ENCODE measurements at places on chromosomes 2 and 18. TPM values are rescaled to one million over a fixed set of nuclear protein-coding genes. Genes with fewer than 3 reads are reported as not detected.

The DLGAP1 gene
- 20.0 TPM for total RNA-seq

The ERBB4 gene
- 0.04 TPM for total RNA-seq

The FSHR gene
- not detected for total RNA-seq

The SLC38A11 gene
- not detected for total RNA-seq

The SLC5A7 gene
- not detected for total RNA-seq

- H3K36me3 ChIP-seq: no peaks in the 10 kb centered on the region
- H3K27me3 ChIP-seq: no peaks in the 10 kb centered on the region
- no peak overlapping the region for H3K4me3 ChIP-seq
- no peak for DNase-seq
- no peaks in the 10 kb centered on the region for H3K4me1 ChIP-seq
These were observed 111.6 kb upstream of the LMAN1 start for GRCh38 chr18:59470561-59471121.

DNA sequence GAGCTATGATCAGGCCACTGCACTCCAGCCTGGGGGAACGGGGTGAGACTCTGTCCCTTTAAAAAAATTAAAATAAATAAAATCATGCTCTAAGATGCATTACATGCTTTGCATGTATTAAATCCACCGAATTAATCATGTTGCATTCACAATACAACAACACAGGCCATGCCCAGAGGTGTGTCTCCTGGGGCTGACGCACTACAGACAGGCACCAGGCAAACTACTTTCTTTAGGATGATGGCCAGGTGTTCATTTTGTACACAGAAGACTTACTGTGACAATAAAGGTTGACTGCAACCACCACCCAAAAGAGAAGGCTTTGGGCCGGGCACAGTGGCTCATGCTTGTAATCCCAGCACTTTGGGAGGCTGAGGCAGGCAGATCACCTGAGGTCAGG, 226.8 kb upstream of the PXDN start:
- DNase-seq: no peak
- H3K4me1 ChIP-seq: peaks cover 3% of the 10 kb centered on the region
- no peaks in the 10 kb centered on the region for H3K27me3 ChIP-seq
- H3K36me3 ChIP-seq: no peaks in the 10 kb centered on the region
- no peak overlapping the region for H3K4me3 ChIP-seq
- no peak overlapping the region for H3K27ac ChIP-seq

DNA sequence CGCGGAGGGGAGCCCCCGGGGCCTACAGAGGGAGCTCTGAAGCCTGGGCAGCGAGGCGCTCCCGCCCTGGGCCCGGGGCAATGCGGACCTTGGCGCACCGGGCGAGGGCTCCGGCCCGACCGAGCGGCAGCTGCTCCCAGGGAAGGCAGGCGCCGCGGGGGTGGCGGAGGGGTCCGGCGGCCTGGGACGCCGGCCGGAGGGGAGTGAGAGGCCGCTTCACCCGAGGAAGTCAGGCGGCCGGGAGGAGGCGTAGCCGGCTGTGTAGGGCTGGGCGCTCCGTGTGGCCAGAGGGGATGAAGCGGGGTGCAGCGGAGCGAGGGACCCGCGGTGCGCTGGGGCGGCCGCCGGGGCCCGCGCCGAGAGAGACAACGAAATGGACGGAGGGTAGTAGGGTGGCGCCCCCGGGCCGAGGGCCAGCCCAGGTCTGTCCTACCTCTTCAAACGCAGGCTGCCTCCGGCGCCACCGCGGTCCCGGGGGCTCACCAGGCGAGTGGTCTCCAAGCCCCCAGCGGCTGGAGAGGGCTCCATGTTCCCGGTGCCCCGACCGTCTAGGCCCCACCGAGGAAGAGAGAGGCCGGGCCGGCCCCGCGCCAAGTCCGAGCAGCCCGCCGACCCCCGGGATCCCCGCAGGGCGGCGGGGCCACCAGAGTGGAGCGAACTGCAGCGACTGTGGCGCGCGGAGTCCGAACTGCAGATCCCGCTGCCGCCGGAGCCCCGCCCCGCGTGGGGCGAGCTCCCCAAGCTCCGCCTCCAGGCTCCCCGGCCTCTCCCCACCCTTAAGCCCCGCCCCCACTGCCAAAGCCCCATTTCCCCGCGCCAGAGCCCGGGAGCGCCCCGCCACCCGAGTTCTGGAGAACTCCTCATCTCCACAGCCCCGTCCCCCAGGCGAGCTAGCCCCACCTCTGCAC, at the start of gene SLC30A3:
SLC30A3 (minus strand) TSS at position 669 of the 908 bp plus-strand sequence; CDS start at position 528, 141 bp downstream.
- peak; percentile 46 for DNase-seq
- H3K4me1 ChIP-seq: no peaks in the 10 kb centered on the region
- peaks cover 38% of the 10 kb centered on the region for H3K27me3 ChIP-seq
- no peaks in the 10 kb centered on the region for H3K36me3 ChIP-seq
- H3K27ac ChIP-seq: no peak within 1 kb of the TSS

DNA sequence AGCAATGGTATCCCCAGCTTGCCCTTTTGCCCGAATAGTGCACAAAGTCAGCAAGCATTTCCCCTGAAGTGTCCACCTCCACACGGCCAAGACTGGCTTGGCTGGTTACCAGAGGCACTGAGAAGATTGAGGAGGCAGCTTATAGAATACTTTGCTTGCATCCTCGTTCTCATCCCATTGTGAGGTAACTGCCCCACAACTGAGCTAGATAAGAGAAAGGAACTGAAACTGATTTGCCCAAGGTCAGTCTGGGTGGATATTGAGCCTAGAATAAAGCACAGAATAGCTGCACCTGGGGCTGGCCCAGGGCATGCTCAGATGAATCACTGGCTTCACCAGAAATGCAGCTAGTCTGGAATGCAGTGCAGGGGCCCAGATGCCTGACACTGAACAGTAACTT, 32.7 kb upstream of the MAP4K3 start:
- no peak overlapping the region for H3K27ac ChIP-seq
- H3K36me3 ChIP-seq: no peaks in the 10 kb centered on the region
- H3K4me3 ChIP-seq: no peak overlapping the region
- no peaks in the 10 kb centered on the region for H3K4me1 ChIP-seq
- peak; percentile 50 for DNase-seq

- H3K4me3 ChIP-seq: no peak overlapping the region
- no peaks in the 10 kb centered on the region for H3K36me3 ChIP-seq
- no peak for DNase-seq
- H3K4me1 ChIP-seq: no peaks in the 10 kb centered on the region
- no peak overlapping the region for H3K27ac ChIP-seq
These were observed 918.1 kb upstream of the LRATD1 start for GRCh38 chr2:13714466-13714865.

- H3K27me3 ChIP-seq: no peaks in the 10 kb centered on the region
- H3K36me3 ChIP-seq: no peaks in the 10 kb centered on the region
- H3K27ac ChIP-seq: no peak overlapping the region
- DNase-seq: no peak
These were observed 493.7 kb upstream of the TNP1 start for GRCh38 chr2:217353591-217353990.

DNA sequence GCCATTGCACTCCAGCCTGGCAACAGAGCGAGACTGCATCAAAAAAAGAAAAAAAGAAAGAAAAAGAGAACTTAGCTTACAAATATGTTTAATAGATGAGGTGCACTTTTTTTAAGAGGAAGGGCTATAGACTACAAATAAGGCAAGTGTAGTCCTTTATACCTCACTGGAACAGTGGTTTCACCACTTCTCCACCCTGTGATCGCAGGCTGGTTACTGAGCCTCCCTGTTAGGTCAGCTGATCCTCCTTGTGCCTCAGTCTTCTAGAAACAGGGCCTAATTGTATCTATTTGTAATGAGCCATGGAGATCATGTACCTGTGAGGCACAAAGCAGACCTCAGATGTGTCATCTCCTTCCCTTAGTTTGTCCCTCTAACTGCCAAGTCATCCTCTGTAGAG, 4.5 kb downstream of the CXCR2 start:
- no peak overlapping the region for H3K27ac ChIP-seq
- H3K4me1 ChIP-seq: peaks cover 3% of the 10 kb centered on the region
- no peaks in the 10 kb centered on the region for H3K36me3 ChIP-seq
- H3K4me3 ChIP-seq: no peak overlapping the region
- no peak for DNase-seq
- no peaks in the 10 kb centered on the region for H3K27me3 ChIP-seq

DNA sequence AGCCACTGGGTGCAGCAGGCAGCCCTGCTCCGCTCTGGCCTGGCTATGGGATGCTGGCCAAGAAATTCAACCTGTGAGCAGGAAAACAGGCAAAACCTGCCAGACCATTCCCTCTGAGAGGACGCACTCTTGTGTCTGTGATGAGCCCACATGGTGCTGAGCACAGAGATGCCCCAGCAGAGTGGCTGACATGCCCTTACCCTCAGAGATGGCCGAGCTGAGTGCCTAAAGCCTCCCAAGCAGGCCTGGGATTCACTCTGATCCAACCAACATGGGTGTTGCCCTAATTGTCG, 34.3 kb upstream of the TAF1B start:
- DNase-seq: no peak
- no peak overlapping the region for H3K4me3 ChIP-seq
- no peaks in the 10 kb centered on the region for H3K36me3 ChIP-seq
- H3K27me3 ChIP-seq: no peaks in the 10 kb centered on the region

DNA sequence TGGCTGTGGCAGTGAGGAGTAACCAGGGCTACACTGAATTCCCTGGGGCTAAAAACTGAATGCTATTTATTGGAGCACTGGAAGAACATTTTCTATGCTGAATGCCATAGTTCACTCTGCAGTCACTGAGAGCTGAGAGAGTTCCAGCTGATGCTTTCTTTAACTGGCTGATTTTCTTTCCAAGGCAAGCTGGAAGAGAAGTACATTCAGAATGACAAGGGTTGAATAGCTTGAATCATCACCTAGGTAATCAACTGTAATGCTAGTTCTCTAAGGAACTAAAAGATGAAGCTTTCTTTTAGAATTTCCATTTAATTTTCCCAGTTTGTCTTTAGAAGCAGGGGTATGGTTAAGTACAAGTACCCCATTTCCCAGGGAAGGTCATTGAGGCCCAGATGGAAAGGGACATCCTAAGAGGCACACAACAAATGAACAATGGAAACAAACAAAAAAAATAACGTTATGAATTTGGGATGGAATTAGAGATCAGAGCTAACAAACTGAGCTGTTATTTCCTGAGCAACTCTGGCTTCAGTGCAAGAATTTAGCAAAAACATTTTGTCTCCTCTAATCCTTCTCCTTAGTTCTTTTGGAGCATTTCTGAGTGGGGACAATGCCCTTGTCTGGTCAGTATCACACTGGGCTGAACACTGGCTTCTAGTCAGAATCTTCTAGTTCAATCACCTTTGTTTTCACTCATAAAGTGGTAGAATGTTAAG, 132.8 kb upstream of the REG3A start:
- H3K4me3 ChIP-seq: no peak overlapping the region
- no peaks in the 10 kb centered on the region for H3K27me3 ChIP-seq
- H3K27ac ChIP-seq: no peak overlapping the region
- no peaks in the 10 kb centered on the region for H3K4me1 ChIP-seq
- H3K36me3 ChIP-seq: peaks cover 16% of the 10 kb centered on the region

GRCh38 chr2:102070058-102070642, 72.4 kb upstream of the IL1R1 start:
- no peaks in the 10 kb centered on the region for H3K4me1 ChIP-seq
- H3K27ac ChIP-seq: no peak overlapping the region
- no peak for DNase-seq

GRCh38 chr2:234098681-234099080, 48.2 kb downstream of the SPP2 start:
- no peak overlapping the region for H3K27ac ChIP-seq
- H3K36me3 ChIP-seq: no peaks in the 10 kb centered on the region
- H3K27me3 ChIP-seq: no peaks in the 10 kb centered on the region

GRCh38 chr2:67498931-67499330, 101.8 kb downstream of the ETAA1 start:
- no peak for DNase-seq
- no peaks in the 10 kb centered on the region for H3K27me3 ChIP-seq
- H3K4me3 ChIP-seq: no peak overlapping the region
- no peak overlapping the region for H3K27ac ChIP-seq
- H3K4me1 ChIP-seq: no peaks in the 10 kb centered on the region

DNA sequence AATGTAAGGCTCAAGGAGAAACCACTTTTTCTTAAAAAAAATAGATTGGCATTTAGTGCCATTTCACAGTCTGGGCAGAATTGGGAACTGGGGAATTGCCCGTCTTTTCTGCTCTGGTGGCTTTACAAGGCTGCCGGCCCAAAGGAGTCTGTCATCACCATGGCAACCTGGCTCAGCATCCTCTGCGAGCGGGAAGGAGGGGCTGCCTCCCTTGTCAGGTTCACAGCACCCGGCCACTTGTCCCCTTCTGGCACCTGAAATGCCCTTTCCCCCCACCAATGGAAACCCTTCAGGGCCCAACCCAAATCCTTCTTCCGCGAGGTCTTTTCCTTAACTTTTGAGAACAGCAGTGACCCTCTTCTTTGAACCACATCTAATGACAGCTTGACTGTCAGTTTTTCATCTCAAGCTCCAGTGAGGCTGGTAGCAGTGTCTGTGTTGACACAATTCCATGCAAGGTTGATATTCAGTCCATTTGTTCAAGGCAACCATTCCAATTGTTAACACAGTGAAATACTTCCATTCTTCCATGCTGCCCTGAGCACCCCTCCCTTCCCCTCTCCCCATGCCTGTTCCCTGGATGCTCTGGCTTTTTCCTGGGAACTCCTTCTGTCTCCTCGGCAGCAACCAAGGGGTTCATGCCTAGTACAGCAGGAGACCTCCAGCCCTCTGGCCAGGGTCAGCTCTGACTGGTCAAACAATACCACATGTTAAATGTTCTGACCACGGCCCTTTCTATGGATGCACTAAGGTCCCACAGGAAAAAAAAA, 79.6 kb downstream of the DNER start:
- no peaks in the 10 kb centered on the region for H3K36me3 ChIP-seq
- H3K4me1 ChIP-seq: no peaks in the 10 kb centered on the region
- H3K4me3 ChIP-seq: no peak overlapping the region

GRCh38 chr2:190412966-190413365, 4.8 kb downstream of the MFSD6 start:
- no peak overlapping the region for H3K4me3 ChIP-seq
- H3K4me1 ChIP-seq: peaks cover 6% of the 10 kb centered on the region
- no peak for DNase-seq
- no peaks in the 10 kb centered on the region for H3K27me3 ChIP-seq

DNA sequence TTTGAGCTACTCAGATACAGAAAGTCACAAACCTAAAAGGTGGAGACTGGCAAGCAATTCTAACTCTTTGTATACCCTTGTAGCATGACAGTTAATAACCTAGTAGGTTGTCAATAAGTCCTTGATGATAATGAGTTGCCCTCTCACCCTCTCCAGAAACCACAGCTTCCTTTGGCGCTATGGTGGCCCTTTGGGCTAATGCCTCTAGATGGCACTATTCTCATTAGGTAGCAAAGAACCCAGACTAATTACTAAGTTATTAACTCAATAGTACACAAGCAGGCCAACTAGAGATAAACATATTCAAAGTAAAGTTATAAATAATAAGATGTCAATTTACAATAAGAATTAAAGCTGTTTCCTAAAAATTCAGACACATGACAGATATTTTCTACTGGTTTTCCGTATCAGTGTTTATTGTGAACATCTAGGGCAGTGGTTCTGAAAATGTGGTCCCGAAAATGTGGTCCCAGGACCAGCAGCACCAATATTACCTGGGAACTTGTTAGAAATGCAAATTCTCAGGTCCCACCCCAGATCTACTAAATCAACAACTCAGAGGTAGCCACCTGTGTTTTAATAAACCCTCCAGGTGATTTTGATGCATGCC, 41.1 kb downstream of the LDAH start:
- H3K4me3 ChIP-seq: no peak overlapping the region
- no peaks in the 10 kb centered on the region for H3K27me3 ChIP-seq
- H3K27ac ChIP-seq: no peak overlapping the region
- H3K4me1 ChIP-seq: no peaks in the 10 kb centered on the region
- peaks cover 6% of the 10 kb centered on the region for H3K36me3 ChIP-seq

GRCh38 chr2:137924019-137924418, 40.3 kb upstream of the HNMT start:
- H3K36me3 ChIP-seq: no peaks in the 10 kb centered on the region
- no peak overlapping the region for H3K27ac ChIP-seq
- no peak for DNase-seq
- H3K27me3 ChIP-seq: no peaks in the 10 kb centered on the region
- no peaks in the 10 kb centered on the region for H3K4me1 ChIP-seq
- no peak overlapping the region for H3K4me3 ChIP-seq

Measured in H9 (cell line).